ENCODE measurements at places on chromosomes 11 and 22.

- no peak for DNase-seq
Observed at GRCh38 chr22:20444325-20444724, 6.7 kb upstream of the SCARF2 start.

- no peak for DNase-seq
Observed at GRCh38 chr11:61414547-61414946, 15.2 kb downstream of the CPSF7 start.

GRCh38 chr11:74000307-74001133, 8.4 kb downstream of the UCP3 start:
- DNase-seq = no peak

DNA sequence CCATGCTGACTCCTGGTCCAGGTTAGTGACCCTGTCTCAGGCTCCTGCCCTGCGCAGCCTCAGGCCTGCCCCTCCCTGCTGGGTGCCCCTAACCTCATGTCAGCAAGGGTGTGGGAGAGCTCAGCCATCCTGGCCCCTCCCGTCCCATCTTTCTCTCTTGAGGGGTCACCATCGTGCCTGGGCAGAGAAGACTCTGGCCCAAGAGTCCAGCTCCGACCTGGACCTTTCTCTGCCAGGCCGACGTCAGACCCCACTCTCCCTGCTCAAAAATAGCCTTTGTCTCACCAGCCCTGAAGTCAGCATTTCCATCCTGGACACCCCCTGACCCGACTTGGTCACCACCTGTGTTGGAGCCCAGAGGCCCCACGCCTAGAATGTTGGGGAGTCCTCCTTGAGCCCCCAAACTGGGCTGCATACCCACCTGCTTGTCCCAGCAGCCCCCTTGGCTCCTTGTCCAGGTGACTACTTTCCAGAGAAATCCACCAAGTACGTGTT, 4.9 kb downstream of the SCGB1C1 start:
- no peak for DNase-seq

DNA sequence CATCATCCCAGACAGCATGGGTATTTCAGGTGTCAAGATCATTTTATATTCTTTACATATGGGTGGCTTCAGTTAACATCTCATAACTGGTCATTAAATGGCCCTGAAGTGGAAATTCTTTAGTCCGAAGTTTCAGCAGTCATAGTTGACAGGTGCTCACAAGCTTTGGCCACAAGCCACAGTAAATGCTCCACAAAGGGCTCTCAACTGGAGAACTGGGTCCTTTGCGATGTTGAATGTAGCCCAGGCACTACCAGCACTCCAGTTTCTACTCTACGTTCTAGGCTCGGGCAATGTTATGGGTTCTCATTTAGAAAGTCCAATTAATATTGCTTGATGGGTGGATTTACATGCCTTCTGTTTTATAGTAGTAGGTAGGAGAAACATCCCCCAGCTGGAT, 206.3 kb downstream of the CWF19L2 start:
- DNase-seq = no peak

DNA sequence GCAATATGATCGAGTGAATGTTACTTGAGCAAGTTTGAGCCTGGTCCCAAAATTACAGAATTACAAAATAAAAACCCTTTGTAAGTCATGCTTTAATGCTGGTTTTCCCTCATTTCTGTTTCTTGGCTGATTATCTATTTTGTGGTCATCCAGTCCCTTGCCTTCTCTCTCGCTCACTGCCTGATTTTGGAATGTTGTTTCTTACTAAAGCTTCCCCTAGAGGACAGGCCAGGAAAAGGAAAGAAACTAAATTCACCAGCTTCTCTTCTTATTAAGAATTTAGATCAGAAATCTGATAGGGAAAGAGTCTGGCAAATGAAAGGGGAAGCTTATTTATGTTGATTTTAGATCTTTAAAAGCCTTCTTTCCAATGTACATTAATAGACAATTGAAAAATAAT, 16.6 kb upstream of the BDNF start:
- no peak for DNase-seq

- no peak for DNase-seq
Observed at GRCh38 chr22:46086577-46087335, 63.6 kb upstream of the PPARA start.

DNA sequence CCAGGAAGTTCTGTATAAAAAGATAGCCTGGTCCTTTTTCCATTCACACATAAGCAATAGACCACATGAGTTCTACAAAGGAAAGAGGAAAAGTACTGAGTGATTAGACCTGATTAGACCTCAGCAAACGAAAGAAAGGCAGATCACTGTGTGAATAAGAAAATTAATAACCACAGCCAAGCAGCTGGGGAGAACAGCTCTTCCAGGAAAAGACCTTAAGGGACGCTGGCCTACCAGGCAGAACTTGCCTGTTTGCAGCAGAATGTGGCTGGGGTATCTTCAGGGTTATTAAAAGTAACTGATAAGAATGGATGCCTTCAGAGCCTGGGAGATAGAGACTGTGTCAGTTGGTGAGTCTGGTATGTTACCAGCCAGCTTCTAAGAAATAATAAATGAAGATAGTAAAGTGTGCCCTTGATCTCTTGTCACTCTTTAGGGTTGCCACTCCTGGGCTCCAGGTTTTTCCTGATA, 172.9 kb downstream of the DBX1 start:
- no peak for DNase-seq

DNA sequence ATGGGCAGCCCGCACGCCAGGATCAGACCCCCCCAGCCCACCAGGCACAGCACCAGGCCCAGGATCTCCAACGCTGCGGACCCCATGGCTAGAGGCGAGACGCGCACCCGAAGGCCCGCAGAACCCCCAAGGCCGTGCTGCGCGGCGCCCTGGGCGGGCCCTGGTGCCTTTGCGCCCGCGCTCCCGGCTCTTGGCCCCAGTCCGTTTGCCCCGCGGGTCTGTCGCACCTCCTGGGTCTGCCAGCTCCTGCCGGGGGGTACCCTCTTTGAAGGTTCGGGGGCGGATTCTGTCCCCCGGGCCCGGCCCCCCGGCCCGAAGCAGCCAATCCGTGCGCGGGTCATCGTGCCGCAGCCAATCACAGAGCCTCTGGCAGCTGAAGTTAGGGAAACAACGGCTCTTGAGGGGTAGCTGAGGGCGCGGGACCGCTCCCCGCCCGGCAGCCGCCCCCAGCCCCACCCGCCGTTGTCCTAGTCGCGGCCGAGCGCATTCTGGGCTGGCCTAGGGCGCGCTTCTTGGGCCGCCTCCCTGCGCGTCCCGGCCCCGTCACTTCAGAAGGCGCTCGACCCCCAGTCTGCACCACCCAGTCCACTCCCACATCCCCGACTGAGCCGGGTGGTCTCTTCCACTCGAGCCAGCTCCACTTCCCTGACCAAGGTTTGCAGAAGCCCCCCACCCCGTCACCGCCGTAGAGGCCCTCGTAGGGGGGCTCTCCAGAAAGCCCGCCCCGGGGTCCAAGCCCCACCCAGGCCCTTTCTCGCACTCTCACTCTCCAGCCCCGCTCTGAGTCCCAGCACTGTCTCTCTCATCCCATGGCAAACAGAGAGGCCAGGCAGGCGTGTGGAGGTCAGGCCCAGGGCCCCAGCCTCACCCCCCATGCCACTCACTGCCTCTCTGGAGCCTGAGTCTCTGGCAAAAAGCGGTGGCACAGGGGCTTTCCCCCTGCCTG, at the start of gene CLDN5:
CLDN5 (minus strand) TSS at position 241 of the 946 bp plus-strand sequence; CDS start at position 86, 155 bp downstream.
- DNase-seq = no peak

- no peak for DNase-seq
Observed at GRCh38 chr22:20545681-20546521, 38.5 kb downstream of the MED15 start.

GRCh38 chr22:29604076-29604360, 585 bp downstream of the NF2 start:
- no peak for DNase-seq

GRCh38 chr11:114261791-114262190, 34.4 kb upstream of the NNMT start:
- no peak for DNase-seq

DNA sequence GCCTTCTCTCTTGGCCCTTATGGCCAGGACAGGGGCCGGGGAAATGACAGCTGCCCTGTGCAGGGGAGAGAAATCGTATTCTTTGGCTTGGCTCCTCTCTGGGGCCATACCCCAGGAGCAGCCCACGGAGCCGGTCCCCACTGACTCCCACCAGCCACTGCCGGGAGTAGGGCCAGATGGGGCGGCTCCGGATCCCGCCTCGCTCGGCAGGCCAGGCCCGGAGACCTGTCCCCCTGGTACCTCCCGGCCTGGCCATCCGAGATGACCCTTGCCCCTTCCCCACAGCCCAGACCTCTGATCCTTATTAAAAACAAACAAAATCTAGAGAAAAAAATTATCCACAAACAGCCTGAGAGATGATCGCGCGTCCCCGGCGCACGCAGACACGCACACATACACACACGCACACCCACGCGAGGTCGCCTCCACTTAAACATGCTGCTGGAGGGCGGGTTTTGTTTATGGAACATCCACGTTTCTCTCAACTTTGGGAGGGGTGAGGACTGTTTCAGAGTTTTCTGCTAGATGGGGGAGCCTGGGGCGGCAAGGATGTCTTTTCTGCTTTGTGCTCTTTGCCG, 59.1 kb downstream of the IGLL1 start:
- no peak for DNase-seq

- no peak for DNase-seq
Observed at GRCh38 chr11:2211113-2211971, 39.7 kb upstream of the TH start.

DNA sequence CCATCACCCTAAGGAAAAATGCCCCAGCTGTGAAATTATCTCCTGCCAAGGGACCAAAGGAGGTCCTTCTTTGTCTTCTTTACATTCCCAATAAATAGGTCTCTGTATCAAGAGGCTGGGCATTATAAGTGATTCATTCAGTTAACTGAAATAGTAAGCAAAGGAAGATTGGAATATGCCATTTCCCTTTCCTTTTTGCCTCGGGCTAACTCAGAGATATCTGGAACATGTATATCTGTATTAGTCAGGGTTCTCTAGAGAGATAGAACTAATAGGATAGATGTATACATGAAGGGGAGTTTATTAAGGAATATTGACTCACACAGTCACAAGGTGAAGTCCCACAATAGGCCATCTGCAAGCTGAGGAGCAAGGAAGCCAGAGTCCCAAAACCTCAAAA, 15.3 kb upstream of the CWF19L2 start:
- no peak for DNase-seq

DNA sequence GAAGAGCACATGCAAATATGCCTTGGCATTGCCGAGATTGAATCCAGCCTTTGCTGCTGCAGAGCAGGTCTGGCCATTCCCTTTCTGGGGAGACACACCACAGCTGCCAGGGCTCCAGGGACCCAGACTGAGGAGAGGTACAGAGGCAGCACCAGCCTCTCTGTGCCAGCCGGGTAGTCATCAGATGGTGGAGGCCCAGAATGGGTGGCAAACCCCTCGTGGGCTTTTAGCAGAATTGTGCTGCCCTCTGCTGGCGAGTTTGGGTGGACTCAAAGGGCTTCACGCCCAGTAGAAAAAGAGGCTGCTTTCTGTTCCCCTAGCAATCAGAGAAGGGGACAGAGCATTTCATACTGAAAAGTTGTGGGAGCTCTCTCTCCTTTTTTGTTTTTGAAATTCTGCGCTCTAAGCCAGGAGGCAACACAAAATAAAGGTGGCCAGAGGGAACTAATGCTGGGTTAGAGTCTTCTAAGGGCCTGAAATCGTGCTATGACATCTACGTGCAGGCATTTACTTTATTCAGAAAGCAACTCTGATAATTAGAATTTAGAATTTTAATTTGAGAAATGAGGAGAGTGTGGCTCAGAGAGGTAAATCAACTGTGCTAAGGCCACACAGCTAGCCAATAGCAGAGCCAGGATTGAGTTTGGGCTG, 158.8 kb upstream of the NAV2 start:
- peak; percentile 75 for DNase-seq

DNA sequence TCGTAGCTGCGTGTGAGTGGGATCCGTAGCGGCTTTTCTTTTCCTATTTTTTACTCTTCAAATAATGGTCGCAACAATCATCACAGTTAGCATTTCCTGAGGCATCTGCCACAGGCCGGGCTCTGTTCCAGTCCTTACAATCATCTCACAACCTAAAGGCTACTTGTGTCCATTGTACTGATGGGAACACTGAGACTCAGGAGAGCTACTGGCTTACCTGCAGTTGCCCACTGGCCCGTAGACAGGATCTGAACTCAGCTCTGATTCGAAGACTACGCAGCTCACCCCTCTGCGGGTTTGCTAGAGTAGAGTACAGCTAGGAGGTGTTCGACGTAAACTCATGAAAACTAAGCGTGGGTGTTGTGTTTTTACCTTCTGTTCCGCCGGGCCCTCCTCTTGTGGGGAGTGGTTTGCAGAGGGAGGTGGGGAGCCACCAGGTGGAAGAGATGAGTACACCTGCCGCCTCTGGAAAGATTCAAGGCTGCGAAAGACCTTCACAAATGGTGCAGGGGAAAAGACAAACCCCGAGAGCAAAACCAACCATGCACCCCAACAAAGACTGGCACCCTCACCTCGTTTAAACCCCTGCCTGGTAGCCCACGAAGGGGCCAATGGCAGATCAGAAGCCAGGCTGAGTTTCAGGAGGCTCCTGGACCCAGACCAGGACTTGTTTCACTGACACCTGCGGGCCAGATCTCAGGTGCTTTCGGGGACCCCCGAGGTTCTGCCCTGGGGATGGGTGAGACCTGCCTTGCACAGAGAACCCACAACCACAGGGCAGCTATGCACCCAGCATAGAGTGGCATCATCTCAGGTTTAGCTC, 18.3 kb upstream of the RFPL3 start:
- DNase-seq = no peak

DNA sequence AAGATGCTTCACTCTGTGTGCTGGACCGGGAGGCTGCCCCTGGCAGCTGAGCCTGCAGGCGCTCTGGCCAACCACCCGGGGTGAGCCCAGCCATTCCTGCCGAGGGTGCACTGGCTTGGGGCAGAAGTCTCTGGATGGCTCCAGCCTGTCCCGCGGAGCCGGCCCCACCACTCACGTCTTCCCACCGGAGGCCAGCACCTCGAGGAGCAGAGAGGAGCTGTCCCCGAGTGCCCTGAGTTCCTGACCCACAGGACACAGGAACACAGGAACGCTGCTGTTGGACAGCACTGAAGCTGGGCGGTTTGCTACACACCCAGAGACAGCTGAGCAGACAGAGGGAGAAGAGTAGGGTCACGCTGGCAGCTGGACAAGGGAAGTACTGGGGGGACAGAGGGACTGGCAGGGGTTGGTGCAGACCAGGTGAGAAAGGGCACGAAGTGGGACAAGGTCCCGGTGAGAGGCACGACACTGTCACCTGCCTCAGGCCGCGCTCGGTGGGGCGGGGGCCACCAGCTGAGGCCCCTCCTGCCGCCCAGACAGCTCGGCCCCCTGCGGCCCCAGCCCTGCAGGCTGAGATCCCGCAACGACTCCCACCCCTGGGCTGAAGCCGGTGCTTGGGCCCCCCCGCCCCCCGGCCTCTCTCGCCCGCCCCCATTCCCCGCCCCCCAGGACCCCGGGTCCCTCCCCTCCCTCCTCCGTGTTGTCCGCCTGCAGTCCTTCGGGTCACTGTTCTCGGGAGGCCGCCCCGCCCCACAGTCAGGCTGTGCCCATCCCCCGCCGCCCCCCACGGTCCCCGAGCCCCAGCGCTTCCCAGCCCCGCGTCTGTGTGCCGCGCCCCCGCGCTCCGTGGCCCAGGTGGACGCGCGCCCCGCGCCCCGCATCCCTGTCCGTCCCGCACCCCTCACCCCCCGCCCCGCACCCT, 624 bp upstream of the B4GALNT4 start:
- no peak for DNase-seq

Data from activated CD4-positive, alpha-beta T cell treated with anti-CD3 and anti-CD28 coated beads for 24 hours (primary cell).